Esophagus mucosa (tissue), 1 donor: ENCODE measurements at places on chromosomes 11 and 22.

DNA sequence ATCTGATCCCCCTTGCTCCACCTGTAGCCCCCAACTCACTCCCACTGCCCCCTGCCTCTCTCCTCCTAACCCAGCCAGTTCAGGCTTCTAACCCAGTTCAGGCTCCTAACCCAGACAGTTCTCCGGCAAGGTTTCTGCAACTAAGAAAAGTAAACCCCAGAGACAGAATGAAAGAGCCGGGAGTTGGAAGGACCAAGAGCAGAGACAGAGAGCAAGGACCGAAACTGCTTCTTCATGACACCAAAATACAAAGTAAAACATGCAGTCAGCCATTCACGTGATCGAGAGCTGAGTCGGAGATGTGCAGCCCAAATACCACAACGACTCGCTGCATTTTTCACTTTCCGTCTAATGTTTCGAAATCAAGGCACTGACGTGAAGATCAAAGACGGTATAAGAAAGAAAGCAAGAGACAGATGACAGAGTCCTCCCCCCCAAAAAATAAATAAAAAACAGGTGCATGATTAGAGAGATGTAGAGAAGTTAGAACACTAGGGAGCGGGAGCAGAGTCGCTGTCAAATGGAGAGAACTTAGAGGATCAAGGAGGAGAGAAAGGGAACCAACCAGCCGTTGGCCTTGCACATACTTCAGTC is 884 bp downstream of the IL10RA start:
- ATAC-seq: no peak

DNA sequence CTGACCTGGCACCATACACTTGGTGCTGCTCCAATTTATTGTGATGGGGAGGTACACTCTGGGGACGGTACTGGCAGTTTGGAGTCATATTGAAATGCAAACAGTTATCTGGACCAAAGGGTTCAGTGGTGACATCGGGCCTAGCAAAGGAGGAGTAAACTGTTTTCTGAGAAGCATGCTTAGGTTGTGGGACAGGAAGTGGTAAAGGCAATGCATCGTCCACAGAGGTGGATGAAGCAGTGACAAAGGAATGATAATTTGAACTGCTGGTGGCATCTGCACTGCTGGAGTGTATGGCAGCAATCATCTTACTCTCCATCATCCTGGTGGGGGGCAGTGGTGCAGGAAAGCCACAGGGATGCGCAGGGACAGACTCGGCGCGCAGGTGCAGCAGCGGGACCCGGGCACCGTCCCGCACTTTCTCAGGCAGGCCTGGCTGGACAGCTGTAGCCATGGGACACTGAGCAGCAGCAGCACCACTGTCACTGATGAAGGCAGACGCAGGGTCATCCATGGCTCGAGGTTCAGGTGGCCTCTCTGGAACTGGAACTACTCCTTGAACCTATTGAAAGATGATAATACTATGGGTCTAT is 28.0 kb upstream of the TP53AIP1 start:
- ATAC-seq: peak; percentile 12

DNA sequence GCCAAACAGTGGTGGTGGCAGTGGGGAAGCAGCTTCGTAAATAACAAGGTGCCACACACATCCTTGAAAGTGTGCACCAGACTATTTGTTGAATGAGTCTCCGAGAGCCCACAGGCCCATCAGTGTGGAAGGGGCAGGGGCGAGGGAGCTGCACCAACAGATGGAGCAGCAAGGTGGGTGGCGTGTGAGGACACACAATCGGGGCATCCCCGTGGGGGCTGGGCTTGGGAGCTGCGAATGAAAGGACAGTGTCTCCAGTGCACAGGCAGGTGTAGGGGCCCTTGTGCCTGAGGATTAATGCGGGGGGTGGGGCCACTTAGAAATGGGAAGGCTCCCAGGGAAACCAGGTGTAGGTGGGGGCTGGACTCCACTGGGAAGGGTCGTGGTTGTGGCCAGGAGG is 2.8 kb downstream of the NRXN2 start:
- no peak for ATAC-seq

- ATAC-seq: no peak
Observed at GRCh38 chr11:78350646-78351165, 66.9 kb downstream of the GAB2 start.

GRCh38 chr11:121761186-121761585 is 308.4 kb upstream of the SORL1-AS1 start:
- no peak for ATAC-seq

- ATAC-seq: peak; percentile 38
Observed at GRCh38 chr22:37546437-37547250, 13.6 kb upstream of the CDC42EP1 start.

DNA sequence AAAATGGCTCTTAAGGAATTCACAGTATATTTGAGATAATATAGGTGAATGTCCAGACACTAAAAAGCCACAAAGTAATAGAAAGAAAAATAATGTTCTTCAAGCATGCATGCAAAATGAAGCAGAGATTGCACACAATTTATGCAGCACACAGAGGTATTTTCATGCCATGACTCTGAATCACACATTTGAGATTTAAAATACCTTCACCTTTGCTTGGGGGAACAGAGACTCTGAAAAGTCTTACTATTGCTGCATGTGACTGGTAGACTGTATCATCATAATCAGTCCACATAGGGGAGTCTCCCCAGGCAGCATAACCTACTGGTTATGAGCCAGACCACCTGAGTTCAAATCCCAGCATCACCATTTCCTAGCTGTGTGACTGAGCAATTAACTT is 96.2 kb downstream of the RCN1 start:
- no peak for ATAC-seq

GRCh38 chr11:68966894-68967780 is 13.6 kb downstream of the MRGPRD start:
- ATAC-seq: no peak

DNA sequence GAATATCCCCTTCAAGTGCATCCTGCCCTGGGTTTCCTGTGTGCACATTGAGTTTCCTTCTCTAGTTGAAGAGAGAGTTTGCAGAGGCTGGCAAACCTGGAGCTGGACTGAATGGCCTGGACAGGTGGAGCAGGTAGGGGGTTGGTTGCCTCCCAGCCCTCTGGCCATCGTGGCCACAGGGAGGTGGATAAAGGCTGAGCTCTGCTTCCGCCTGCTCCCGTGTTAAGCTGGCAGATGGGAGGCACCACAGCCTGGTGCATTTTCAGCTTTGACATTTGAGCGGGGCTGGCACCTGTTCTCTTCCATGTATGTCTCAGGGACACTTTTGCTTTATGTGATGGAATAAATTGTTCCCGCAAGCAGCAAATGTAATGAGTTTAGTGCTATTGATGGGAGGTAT is 11.1 kb downstream of the MICAL2 start:
- ATAC-seq: no peak

GRCh38 chr11:130034236-130034635 is 31.6 kb upstream of the PRDM10 start:
- no peak for ATAC-seq

DNA sequence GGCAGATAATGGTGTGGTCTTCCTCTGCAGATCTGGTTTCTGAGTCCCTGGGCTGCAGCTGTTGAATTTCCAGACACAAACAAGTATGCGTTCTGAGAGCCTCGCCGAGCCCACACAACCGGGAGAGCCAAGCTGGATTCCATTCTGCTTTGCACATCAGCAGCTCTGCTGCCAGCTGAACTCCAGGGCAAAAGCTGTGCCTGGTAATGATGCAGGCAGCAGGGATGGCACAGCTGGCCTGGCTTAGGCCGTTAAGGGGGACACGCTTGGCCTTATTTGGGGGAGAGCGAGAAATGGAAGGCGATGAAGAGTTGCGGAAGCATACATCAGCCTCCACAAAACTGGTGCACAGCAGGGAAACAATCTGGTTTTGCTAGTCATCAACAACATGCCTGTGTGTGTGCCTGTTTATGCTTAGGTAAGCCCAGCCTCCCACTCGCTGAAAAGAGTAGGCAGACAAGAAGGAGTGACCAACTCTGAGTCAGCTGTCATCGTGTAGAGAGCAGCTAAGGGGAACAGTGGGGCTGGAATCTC is 25.1 kb downstream of the ADAMTS8 start:
- peak; percentile 86 for ATAC-seq

DNA sequence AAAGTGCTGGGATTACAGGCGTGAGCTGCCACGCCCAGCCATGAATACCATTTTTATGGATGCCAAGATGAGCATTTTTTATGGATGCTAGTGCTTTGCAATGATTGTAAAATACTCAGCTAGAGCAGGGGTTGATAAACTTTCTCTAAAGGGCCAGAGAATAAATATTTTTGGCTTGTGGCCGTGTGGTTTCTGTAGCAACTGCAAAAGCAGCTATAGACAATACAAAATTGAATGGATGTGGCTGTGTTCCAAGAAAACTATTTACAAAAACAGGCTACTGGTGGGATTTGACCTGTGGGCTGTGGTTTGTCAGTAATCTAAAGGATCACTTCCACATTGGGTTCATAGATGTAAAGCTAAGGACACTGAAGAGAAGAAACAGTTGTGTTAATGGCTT is 56.0 kb downstream of the COMMD9 start:
- no peak for ATAC-seq

- ATAC-seq: no peak
Observed at GRCh38 chr11:128625326-128625725, 38.0 kb upstream of the ETS1 start.

DNA sequence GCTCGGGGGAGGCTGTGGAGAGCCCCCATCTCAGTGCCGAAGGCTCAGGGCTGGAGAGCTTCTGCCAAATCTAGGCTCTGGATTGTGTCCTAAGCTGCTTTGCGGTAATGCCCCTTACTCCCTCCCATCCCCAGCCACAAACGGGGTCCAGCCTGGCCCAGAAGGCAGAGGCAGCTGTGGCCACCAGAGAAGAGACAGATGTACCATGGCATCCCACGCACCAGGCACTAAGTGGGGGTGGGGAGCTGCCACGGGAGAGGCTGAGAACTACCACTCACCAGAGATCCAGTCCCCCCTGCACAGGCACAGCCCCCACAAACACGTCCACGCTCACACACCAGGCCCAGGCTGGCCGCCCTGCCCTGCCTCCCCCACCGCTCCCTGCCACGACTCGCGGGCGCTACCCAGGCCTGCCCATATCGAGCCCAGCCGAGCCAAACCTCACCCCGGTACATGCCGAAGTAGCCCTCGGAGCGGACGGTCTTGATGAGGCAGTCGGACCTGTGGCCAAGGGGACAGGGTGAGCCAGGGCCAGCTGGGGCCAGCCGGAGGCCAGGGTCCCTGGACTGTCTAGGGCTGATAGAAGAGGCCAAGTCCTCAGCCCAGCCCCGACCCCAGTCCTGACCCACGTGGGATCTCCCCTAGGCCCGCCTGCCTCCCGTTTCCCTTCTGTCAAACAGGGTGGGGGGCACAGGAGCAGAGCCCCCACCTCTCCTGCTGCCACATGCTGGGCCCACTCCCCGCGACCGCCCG is 3.9 kb downstream of the SLC25A22 start:
- ATAC-seq: no peak

DNA sequence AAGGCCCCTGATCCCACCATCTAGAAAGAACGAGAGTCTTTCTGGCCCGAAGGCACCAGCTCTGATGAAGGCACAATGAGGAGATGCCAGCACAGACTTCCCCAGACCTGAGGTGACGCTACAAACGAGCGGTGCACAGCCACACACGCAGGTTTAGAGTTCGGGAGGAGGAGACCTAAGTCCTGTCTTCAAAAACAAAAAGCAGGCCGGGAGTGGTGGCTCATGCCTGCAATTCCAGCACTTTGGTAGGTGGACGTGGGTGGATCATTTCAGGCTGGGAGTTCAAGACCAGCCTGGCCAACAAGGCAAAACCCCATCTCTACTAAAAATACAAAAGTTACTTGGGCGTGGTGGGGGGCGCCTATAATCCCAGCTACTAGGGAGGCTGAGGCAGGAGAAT is 9.5 kb downstream of the LTO1 start:
- no peak for ATAC-seq

GRCh38 chr22:23553924-23554870 is 25.9 kb downstream of the IGLL1 start:
- ATAC-seq: no peak

- ATAC-seq: no peak
Observed at GRCh38 chr11:28296426-28296825, 188.2 kb downstream of the METTL15 start.

GRCh38 chr11:119222308-119222707 is 16.2 kb downstream of the CBL start:
- no peak for ATAC-seq

DNA sequence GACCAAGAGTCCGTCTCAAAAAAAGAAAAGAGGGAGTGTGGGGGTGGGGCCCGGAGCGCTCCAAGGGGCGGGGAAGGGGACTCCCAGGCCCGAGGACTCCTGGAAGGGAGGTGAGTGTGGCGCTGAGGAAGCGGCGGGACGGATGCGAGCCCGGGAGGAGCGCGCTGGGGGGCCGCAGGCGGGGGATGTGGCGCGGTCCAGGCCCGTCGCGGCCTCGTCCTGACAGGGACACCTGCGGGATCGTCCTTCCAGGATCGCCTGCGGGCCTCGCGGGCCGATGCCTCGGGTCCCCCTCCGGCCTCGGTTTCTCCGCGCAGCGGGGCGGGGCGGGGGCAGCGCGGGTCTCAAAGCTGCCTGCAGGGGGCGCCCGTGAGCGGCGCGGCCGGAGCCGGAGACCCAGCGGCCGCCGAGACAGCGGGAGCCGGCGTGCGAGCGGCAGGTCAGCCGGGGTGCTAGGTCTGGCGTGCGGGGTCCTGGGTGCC is 3.8 kb upstream of the ADORA2A start:
- ATAC-seq: peak; percentile 48

DNA sequence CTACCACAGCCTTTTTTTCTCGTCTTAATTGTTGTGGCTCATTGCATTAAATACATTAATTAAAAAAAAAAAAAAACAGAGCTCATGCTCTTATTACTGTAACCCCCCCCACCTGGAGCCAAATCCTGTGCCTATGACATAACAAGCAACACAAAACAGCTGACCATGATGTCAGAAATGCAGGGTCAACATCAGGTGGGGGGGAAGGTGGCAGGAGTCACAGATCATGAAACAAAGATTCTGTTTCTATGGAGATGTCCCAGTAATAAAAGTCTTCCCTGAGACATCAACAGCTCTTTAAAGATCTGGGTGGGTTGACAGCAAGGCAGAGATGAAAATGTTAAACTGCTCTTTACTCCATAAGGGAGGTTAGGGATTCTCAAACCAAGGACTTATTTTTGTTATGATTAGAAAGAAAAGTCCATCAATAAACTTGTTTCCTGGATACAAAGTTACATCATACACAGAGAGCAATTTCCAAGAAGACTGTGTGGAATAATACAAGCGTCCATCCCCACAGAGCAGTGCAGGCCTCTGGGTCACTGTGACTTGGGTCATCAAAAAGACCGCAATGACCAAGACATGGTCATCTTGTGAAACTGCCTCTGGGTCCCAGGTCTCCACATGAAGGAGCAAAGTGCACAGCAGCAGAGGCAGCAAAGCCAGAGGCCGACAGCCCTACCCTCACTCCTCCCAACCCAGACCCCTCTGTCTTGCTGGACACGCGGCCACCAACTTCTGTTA is 42.7 kb upstream of the CYP2D6 start:
- ATAC-seq: no peak

DNA sequence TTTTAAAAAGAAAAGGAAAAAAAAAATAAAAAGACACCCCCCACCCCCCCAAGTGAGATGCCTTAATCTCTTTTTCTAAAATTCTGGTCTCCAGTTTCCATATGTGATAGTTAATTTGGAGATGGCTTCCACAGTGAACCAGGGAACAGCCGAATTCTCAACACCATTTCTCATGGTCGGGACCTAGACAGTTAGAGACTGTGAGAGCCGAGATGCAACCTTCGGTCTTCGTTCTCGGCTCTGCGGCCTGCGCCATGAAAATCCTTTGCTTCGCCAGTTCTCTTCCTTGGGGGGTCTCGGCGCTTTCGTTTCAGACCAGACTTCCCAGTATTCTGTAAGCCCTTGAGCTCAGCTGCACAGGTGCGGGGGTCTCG is 723 bp downstream of the CACNG2 start:
- no peak for ATAC-seq
